Stimulated activated CD4-positive, alpha-beta T cell treated with anti-CD3 and anti-CD28 coated beads, Interleukin-1b, Interleukin-23, amount 100 ng/mL, for 1 hour (primary cell): ENCODE measurements at places on chromosomes 12 and 14.

- no peak for DNase-seq
Measured at GRCh38 chr14:74347097-74347794, 1.0 kb upstream of the VRTN start.

- no peak for DNase-seq
Measured at GRCh38 chr12:124452576-124453331, 114.7 kb downstream of the NCOR2 start.

- DNase-seq: no peak
Measured at GRCh38 chr12:57223191-57224165, 6.0 kb upstream of the SHMT2 start.

GRCh38 chr12:132362996-132363660 is 33.7 kb upstream of the GALNT9 start:
- no peak for DNase-seq

- no peak for DNase-seq
Measured at GRCh38 chr12:97177481-97177880, 270.4 kb downstream of the NEDD1 start.

GRCh38 chr12:72839696-72840095 is 567.5 kb downstream of the TRHDE start:
- DNase-seq: no peak

DNA sequence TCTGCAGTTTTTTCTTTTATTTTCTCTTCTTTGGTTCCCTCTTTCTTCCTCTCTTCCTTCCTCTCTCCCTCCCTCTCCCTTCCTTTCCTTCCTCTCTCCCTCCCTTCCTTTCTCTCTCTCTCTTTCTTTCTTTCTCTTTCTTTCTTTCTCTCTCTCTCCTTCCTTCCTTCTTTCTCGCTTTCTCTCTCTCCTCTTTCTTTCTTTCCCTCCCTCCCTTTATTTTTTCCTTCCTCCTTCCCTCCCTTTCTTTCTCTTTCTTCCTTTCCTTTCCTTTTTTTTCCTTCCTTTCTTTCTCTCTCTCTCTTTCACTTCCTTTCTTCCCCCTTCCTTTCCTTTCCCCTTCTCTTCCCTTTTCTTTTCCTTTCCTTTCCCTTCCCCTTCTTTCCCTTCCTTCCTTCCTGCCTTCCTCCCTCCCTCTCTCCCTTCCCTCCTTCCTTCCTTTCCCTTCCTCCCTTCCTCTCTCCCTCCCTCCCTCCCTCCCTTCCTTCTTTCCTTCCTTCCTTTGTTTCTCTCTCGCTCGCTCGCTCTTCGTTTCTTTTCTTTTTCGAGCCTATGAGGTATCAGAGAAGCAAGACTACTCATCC is 13.7 kb downstream of the CFAP54 start:
- DNase-seq: no peak

GRCh38 chr12:25935355-25936144 is 22.9 kb upstream of the RASSF8 start:
- no peak for DNase-seq

DNA sequence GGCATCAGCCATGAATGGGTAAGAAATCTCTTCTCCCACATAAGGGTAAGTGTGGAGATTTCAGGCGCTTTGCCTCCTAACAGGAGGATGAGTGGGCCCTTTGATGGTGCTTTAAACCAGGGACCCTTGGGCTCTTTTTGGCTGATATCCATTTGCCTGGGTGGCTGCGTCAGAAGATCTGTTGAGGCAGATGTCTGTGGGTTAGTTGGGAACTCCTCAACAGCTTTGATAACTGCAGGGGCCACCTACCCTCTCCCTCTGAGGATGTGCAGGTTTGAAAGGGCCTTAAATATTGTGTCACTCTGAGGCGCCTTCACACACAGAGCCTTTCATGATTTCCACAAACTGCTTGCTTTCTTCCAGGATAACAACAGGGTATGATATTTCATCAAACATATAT is 210.7 kb downstream of the PPM1H start:
- DNase-seq: no peak

DNA sequence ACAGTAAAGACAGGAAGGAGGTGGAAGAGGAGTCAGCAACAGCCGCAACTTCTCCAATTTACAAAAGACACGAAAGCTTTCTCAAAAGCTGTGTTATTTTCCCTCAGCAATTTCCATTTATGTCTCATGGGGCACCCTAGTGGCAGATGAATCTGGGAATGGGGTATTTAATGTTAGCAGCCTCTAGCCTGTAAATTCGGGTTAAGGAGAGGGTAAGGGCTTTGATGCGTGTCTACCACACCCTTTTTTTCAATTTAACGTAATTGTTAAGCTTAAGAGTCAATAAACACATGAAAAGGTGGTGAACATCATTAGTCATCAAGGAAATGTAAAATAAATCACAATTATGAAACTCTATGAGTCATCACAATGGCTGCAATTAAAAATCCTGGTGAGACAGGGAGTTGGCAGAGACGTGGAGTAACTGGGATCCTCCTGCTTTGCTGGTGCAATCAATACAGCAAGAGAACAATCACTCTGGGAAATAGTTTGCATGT is 986.4 kb downstream of the AACS start:
- no peak for DNase-seq

DNA sequence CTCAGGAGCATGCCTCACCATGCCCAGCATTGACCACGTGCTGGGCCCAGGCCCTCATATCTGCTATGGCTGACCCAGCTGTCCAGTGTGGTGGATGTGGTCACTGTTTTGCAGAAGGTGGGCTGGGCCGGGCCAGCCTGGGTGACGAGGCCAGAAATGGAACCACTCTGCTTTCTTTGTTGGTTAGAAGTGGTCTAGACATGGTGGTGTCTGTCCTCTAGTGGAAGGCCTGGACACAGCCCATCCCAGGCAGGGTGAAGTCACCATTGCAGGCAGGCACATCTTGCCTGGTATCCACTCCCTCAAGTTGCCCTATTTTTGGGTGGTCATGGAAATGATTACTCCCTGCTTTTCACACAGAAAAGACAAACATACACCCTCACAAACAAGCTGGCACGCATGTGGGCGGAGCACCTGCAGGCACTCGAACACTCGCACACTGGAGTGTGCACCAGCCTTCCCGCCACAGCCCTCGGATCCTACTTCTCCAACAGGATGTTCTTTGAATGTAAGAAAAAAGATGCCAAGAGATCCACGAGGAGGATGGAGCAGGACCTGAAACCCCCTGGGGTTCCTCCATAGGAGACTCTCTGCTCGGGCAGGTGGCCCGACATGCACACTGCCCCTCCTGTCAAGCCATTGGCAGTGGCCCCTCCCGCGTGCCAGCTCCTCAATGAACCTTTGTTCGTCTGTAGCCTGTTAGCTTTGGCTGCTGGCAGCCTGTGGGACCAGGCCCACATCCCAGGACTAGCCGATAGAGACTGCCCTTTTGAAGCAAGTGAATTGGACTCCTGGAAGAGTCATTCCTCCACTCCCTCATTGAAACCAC is 38.4 kb downstream of the MLXIP start:
- DNase-seq: no peak

- no peak for DNase-seq
Measured at GRCh38 chr14:99803803-99804202, 10.6 kb downstream of the EML1 start.

- no peak for DNase-seq
Measured at GRCh38 chr12:50117057-50117622, 5.1 kb downstream of the COX14 start.

DNA sequence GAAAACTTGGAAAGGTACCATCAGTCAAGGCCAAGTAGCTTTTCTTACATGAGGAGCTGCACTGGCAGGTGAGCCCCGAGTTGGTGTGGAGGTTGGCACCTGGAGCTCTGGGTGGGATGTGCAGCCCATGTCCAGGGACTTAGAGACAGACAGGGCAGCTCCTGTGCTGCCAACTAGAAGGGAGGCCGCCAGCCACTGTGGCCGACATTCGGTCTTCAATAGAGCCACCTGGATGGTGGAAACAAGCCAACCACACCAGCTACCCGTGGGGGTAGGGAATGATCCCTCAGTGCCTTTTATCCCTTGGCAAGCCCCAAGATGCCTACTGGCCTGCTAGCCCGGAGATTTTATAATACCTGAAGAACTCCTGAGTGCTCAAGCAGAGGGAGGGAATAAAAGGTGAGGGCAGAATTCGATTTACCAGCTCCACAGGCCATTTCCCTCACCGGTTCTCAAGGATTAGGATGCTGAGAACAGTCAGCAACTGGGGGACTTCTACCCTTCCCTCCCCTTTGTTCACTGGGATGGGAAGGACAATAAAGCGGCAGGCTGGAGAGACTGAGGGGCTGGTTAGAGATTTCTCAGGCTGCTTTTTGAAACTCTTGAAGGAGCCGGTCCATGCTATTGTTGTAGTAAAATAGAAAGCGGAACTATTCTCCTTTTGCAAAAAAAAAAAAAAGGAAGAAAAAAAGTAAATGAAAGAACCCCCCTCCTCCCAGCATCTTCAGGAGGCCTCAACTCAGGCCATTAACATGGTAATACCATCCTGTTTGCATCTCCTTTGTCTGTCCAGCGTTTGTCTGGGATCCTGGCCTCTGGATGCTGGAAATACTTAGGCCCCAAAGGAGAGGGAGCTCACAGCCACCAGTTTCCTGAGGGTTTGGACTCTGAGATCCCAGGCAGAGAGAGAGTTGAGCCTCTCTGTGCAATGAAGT is 321.6 kb downstream of the ZFP36L1 start:
- DNase-seq: no peak

DNA sequence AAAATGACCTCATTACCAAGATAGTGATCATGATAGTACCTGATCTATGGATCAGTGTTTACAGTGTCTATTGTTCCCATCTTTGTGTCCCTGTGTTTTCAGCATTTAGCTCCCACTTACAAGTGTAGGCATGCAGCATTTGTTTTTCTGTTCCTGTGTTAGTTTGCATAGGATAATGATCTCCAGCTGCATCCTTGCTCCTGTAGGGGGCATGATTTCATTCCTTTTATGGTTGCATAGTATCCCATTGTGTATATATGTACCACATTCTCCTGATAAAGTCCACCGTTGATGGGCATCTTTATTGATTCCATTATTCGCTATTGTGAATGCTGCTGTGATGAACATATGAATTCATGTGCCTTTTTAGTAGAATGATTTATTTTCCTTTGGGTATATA is 215.4 kb upstream of the NAV3 start:
- DNase-seq: no peak

DNA sequence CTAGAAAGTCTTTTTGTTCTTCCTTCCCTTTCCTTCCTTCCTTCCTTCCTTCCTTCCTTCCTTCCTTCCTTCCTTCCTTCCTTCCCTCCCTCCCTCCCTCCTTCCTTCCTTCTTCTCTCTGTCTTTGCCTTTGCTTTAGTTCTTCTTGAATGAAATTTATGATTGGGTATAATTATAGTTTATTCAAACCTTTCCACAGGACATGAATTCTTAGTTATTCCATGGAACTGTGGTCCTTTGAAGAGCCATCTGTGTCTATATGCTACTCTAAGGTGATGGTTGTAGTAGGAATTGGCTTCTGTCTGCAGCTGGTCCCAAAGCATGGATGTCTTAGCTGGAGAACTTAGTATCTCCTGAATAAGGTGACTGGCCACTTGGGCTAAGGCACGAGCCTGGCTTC is 64.8 kb downstream of the IGF1 start:
- DNase-seq: no peak

GRCh38 chr14:95240859-95241813 is 78.6 kb downstream of the CLMN start:
- no peak for DNase-seq

GRCh38 chr12:112309797-112310196 is 72.4 kb downstream of the HECTD4 start:
- no peak for DNase-seq

GRCh38 chr12:110280392-110280778 is 662 bp upstream of the ATP2A2 start:
- DNase-seq: peak; percentile 34

DNA sequence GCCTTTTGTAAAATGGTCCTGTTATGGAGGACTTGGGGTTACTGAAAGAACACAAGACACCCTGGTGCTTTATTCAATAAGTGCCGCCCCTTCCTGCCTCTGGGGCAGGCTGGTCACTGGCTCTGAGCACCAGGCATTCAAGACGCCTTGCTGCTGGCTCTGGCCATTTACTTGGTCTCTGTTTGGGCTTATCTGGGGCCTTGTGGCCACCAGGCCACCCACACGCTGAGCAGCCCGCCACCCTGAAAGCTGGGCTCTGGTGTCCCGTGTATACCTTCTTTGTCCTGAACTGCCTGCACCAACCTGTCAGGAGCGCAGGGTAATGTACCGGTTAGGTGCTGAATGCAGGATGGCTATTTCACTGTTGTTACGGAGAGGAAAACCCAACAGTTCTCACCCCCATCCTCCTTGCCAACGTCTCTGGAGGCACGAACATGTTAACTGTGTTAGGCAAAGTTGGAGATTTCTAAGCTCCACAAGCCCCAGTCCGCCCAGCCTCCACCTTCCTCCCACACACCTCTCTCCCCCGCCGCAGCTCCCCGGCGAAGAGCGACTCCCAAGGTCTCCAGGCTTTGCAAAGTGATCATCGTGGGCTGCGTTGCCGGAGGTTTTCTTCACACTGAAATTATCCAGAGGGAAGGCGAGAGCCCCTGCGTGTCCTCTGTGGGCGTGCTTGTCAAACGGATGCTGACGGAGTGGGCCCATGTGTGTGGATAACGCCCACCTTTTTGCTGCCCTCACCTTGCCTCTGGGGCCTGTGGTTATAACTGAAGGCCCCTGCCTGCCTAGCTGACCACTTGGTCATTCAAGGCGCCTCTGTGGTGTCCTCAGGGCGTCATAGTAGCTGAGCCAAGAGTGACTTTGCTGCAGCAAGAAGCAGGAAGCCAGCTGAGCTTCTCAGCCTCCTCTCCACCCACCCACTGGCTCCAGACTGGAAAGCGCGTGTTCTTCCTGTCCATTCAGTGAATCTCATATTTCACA is 18.8 kb upstream of the BEGAIN start:
- DNase-seq: no peak

DNA sequence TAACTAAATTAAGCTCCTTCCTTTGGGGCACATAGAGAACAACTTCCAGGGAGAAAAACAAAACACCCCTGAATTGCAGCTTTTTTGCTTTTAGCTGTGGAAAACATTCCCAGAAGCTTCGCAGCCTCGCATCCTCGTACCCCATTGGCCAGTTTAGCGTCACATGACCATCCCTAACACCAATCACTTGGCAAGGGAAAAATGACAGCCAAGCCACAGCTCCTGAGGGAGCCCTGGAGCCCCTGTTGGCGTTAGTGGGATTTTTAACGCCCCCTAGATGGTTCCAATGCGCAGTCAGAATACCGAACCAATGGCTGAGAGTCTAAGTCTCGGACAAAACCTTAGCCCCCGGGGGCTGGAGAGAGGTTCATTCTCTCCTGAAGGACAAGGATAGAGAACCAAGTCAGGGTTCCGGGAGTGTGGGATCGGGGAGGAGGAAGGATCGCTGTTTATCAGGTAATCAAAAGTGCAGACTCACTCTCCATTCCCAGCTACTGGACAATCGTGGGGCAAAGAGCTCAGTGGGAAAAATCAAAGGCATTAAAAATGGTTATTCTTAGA is 135.6 kb upstream of the HIF1A start:
- no peak for DNase-seq

- DNase-seq: no peak
Measured at GRCh38 chr12:97300891-97301290, 161.7 kb upstream of the RMST start.

DNA sequence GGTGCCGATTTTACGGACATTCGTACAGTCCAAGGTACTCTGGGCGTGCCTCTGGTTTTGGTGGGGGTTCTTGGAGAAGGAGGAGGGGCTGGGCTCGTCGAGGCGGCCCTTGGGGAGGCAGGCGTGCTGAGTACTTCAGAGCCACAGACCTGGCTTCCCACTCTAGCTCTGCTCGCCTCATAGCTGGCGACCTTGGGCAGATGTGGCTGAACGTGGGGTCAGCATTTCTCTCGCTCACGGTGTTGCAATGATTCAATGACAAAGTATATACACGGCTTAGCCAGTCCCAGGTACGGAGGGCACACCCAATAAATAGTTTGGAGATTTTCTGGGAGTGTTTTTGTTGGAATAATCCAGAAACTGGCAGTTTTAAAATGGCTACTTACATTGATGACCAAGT is 75.1 kb downstream of the FOXN4 start:
- DNase-seq: no peak
